ENCODE measurements at places on chromosomes 1 and 21.
A peak's percentile ranks its signal among the peaks of the same experiment; 100 is the strongest.

GRCh38 chr1:55987491-55988249 is 591.7 kb downstream of the PLPP3 start:
- no peak for DNase-seq

DNA sequence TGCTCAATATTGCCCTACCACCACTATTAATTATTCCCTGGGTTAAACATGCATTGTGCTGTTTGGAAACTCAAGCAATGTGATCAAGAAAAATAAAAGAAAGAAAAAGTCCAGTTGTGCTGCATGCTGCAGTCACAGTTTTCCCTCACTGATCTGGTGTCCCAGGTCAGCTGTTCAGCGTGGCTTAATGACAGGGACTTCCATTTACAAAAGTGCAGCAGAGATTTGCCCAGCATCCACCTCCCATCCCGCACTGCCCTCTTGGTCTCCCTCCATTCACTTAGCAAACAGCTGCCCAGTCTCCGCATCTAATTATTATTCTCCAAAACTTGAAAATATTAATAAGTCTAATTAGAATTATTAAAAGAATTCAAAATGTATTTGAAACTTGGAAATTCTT is 2.0 kb upstream of the OR2T4 start:
- DNase-seq = no peak

DNA sequence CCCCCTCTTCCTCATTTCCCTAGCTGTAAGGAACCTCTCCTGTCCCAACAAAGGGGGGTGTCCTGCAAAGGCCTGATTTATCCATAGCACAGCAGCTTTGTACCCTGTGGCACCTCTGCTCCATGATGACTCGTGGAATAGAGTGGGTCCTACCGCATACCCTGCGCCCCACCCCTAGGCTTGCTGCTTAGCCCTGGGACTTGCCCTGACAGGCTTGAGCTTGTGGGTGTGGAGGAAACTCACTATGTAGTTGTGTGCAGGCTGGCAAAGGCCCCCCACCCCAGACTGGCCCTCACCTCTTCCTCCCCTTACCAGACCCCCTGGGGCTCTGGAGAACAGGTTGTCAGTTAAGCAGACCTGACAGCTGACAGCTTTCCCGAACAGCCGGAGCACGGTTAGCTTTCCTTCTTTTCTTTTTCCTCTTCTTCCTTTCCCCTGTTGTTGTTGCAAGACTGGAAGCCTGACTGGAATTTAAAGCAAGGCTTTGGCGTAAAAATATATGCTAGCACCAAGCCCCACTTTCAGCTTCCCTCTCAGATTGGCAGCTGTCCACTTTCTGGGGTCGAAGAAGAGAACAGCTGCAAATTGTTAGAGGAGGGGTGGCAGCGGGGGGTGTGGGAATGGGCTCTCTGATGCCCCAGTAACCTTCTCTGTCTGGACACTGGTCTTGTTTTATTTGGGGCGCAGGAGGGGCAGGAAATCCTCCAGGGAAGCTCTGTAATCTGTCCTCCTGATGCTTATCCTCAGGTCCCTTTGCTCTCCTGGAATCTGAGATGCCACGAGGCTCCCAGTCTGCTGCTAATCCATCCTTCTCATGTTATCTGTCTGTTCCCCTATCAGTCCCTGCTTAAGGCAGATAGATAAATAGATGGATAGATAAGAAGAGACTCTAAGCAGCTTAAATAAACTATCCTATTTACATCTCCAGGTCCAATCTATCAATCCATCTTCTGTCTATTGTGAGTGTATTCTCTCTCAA is 134.6 kb downstream of the BRINP2 start:
- DNase-seq = no peak

- no peak for DNase-seq
Measured at GRCh38 chr1:167262836-167263235, 42.1 kb downstream of the POU2F1 start.

GRCh38 chr1:236141447-236142252 is 689 bp upstream of the GPR137B start:
- DNase-seq = peak; percentile 19
